ENCODE measurements at places on chromosomes 11 and 22.
A peak's percentile ranks its signal among the peaks of the same experiment; 100 is the strongest.

GRCh38 chr11:7514099-7514591 is 346 bp downstream of the PPFIBP2 start:
- DNase-seq: no peak

DNA sequence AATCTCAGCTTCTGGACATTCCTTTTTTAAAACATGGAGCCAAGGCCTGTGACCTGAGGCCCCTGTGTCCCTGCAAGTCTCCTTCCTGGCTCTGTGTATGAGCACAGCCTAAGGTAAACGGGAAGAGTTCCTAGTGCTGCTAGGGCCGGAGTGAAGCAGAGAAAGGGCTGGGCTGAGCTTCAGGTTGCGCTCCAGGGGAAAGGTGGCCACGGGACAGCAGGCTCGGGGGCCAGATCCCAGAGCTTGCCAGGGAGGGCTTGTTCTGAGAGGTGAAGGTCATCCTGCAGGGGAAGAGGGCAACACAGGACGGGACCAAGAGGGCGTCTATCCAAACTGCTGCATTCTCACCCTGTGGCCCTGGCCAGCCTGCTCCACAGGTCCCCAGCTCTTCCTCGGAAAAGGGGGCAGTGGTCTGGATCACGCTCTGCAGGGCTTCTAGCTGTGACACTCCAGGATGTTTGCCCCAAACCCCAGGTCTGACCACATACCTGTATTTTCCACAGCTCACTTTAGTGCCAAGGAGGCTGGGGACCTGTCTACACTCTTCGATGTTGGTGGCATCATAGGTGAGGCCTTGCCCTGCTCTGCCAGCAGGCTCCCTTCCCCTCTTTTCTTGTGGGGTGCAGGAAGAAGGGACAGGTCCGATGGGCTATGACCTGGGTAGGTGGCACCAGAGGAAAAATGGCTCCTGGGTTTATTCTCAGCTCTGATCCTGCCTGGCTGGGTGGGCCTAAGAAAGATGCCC is 20.4 kb downstream of the SLC37A2 start:
- no peak for DNase-seq

DNA sequence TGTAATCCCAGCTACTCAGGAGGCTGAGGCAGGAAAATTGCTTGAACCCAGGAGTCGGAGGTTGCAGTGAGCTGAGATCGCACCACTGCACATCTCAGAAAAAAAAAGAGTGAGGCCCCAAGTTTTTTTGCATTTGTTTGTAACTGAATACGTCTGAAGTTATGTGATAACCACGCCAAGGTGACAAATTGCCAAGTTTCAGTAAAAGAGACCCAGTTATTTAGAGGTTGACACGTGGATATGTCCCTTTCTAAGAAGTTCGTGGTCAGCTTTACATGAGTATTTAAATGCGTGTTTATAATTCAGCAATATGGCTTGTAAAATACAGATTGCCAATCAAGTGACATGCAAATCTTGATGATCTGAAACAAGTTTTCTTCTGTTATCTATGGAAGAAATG is 8.0 kb downstream of the PPARA start:
- no peak for DNase-seq

GRCh38 chr22:42752912-42753311 is 32.2 kb upstream of the A4GALT start:
- no peak for DNase-seq

DNA sequence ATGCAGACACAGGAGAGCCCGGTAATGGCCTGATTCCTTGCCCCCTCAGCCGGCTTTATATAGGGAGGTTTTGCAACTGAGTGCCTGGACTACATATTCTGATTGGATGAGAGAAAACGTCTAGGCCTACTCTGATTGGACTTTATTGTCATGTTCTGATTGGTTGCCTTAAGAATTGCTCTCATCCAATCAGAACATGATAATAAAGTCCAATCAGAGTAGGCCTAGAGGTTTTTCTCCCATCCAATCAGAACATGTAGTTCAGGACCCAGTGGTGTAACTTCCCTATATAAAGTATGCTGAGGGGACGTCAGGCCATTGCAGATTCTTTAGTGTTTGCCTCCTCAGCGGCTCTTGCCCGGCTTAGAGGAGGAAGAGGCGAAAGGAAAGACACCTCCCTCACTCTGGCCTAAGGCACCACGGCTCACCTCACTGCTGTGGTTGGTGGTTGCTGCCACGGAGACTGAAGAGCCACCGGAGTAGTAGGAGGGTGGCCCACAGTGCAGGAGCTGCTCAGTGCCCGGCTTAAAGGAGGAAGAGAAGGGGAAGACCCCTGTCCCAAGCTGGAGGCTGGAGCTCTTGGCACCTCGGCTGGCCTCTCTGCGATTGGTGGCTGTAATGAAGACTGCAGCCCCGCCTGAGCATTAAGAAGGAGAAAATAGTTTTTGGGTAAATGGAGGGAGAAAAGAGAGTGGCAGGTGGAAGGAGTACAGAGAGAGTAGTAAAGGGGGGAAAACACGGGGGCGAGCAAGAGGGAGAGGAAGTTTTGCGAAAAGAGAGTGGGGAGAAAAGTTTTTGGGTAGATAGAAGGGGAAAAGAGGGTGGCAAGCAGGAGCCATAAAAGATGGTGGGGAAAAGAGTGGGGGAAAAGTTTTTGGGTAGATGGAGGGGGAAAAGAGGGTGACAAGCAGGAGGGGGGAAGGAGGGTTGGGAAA is 116.7 kb upstream of the SERPIND1 start:
- DNase-seq: no peak

DNA sequence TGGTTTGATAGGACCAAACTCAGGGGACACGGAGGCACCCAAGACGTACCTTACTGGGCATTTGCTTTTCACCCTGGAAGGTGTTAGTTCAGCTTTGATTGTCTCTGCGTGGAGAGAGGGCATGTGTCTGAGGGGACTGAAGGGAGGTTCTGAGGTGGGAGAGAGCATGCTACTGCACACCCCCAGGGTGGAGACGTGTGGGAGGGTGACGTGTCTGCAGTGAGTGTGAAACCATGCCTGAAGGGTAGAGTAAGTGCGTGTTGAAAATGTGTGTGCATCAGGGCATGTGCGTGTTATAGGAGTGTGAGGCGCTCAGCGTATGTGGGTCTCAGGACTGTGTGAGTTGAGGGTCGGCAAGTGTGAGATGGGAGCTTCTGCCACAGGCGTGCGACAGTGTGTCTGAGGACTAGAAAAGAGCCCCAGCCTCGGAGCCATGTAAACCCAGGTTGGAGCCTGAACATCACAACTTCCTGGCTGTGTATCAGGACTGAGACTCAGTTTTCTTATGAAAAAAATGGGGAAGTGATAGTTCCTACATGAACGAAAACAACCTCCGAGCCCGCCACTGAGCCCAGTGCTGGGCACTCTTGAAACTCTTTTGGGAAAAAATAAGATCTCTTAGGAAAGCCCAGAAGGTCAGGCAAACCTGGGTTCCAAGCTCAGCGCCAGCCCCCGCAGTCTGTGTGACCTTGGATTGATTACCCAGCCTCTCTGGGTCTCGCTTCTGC is 11.8 kb upstream of the KCNJ11 start:
- DNase-seq: no peak

GRCh38 chr11:20597154-20597679 is 2.2 kb upstream of the SLC6A5 start:
- no peak for DNase-seq

- peak; percentile 30 for DNase-seq
Observed at GRCh38 chr11:63813563-63814382, 517 bp downstream of the SPINDOC start.

- no peak for DNase-seq
Observed at GRCh38 chr11:14793546-14793945, 98.5 kb downstream of the CYP2R1 start.

DNA sequence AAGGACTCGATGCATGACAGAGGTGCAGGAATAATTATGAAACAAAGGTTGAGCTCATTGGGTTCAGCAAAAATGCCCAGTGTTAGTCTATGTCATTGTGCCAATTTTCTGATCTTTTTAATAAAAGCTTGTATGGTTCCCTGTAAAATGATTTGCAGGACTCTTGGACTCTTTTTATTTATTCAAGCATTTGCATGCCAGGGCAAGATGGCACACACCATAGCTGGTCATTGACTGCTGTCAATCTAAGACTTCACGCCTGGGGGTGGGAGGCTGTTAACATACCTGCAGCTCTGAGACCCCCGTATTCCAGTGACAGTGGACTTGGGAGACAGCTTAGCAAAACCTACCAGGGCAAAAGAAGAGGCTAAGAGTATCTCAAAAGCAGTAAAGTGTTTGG is 32.0 kb upstream of the ANO1 start:
- no peak for DNase-seq

DNA sequence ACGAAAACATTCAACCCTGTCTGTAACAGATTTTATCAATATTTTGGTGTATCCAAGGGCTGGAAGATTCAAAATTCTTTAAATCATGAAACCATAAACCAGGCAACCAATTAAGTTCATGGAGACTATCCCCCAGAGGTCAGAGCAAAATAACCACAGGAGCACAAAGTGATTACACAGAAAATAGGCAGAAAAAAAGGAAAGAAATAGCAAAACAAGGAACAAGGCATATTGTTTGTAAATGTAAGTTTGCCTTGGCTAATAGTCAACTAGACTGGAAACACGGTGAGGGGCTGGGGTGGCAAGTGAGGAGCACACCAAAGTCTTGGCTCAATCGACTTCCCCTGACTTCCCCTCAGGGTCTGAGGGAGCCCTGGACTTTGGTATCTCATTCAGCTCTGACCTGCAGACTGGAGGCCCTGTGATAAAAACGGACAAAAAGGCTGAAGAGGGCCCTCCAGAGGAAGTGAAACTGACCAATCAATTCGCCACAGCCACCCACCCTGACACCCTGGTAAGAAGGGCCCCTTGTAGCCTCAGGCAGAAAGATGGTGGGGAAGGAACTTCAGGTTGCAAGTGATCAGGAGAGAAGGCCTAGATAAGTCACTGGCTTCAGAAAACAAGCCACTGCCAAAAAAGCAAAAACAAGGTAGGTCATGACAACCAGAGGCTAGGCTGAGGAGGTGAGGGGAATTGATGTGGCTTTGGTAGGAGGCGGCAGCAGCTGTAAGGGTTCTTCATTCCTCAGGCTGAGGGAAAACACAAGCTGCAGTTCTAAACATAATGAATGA is 1.8 kb downstream of the SIK3 start:
- DNase-seq: no peak
